C1 segment of cervical spinal cord (tissue), 14 donors: ENCODE measurements at places on chromosomes 12 and 14.
A peak's percentile ranks its signal among the peaks of the same experiment; 100 is the strongest.

DNA sequence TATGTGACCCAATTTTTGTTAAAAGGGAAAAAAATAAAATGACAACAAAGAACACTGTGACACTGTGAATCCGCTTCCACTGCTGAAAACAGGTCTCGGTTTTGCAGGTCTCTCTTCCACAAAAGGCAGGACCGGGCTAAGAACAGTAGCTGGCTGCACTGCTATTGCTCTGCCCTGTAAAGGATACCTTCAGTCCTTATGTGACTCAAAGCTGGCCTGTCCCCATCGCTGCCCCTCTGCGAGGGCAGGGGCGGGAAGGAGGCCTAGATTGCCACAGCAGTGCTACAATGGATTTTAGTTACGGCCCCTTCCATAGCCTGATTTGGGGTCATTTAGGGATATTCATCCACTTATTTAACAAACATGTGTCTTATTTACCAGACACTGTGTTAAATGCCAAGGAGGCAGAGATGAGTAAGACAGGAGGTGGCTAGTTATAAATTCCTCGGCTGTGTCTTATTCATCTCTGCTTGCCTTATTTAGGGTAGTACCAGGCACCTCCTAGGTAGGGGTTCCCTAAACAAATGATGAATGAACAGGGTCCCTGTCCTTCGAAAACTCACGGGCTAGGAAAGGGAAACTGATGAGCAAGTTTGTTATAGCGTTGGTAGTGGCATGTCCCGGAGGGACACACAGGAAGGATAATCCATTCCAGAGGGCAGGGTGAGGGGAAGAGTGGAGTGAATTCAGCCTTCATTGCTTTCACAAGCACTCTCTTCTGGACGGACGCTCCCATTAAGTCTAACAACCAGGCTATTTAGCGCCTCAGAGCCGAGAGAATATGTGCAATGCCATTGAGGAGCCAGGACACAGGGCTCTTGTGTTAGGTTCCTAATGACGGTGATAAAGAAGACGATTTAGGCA lies 73.3 kb downstream of the EID3 start:
- DNase-seq, result no peak

DNA sequence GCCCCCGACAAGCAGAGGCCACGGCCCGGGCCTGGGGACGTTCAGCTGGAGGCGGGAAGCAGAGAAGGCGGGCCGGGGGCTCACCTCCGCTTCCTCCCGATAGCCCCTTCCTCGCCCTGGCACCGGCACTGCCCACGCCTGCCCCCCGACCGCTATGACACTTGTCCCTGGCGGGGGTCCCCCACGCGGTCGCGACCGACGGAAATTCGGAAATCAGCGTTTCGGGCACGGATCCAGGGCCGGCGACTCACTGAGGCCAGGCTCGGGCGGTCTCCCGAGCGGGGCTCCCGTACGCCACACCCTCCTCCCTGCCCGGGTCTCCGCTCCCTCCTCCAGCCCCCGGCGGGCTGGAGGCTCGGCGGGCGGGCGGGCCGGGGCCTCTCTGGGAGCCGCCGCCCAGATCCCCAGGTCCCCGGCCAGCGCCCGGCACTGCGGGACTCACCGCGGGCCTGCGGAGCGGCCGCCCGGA lies 581 bp downstream of the PITPNM2 start:
- peak; percentile 19 for DNase-seq

GRCh38 chr14:77786148-77786547 lies 13.8 kb upstream of the ADCK1 start:
- no peak for DNase-seq

- DNase-seq, result no peak
Measured at GRCh38 chr12:96571101-96571862, 81.9 kb downstream of the CFAP54 start.

DNA sequence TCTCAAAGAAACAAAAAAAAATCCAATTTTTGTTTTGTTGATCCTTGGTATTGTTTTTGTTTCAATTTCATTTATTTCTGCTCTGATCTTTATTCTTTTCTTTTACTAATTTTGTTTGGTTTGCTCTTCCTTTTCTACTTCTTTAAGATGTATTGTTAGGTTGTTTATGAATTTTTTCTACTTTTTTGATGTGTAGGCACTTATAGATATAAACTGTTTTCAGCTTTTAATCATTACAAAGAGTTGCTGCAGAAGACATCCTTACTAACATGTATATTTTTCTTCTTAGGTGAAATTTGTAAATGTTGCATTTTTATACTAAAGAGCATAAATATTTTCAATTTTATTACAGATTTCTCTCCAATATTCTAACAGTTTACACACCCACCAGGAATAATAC lies 69.8 kb downstream of the KNTC1 start:
- DNase-seq, result no peak

- DNase-seq, result peak; percentile 61
Measured at GRCh38 chr14:102046337-102047278, 40.2 kb downstream of the HSP90AA1 start.

GRCh38 chr14:99654235-99654985 lies 9.5 kb downstream of the HHIPL1 start:
- DNase-seq, result no peak

DNA sequence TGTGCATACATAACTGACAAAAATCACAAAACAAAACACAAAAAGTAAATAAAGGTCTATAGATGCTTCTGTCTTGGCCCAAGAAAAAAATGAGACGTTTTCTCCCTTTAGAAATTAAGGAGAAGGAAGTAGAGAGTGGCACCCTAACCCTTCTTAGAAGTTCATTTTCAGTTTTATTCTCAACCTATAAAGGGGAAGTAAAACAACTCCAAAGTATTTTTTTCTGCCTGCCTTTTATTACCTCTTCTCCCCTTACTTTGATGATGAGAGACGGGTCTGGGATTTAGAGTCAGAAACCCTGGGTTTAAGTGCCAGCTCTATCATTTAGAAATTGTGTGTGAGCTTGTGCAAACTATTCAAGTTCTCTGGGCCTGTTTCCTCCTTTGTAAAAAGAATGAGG lies 2.8 kb downstream of the PRIM1 start:
- DNase-seq, result no peak

- DNase-seq, result no peak
Measured at GRCh38 chr12:93407963-93408283, 30.2 kb downstream of the NUDT4 start.

DNA sequence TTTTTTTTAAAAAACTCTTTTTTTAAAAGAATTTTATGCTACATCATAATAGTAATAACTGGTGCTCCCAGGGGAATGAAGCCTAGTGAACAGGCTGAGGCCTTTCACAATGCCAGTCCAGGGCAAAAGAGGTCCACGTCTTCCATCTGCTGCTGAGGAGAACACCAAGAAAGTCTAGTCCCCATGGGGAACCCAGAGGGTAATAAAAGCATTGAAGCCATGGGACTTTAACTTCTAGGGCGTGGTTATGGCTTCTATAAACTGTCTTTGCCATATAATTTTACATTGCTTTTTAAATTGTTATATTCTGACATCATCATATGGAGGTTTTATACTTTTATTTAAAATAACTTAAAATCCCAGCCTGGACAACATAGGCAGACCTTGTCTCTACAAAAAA lies 64.3 kb downstream of the SLC16A7 start:
- no peak for DNase-seq

DNA sequence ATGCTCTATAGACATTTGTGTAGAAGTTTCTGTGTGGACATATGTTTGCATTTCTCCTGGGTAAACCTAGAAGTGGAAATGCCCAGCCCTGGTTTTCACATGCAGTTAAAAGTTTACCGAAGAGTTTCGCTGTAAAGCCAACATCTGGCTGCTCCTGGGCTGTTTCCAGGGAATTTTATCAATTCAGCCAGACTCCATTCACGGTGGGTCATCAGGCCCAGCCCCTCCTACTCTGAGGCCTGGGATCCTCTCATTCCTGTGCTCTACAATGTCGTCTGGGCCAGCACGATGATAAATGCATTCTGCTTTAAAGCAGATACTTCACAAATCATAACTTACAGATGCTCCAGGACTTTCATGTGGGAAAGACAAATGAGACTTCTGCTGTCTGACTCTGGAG lies 7.1 kb downstream of the NUAK1 start:
- no peak for DNase-seq

DNA sequence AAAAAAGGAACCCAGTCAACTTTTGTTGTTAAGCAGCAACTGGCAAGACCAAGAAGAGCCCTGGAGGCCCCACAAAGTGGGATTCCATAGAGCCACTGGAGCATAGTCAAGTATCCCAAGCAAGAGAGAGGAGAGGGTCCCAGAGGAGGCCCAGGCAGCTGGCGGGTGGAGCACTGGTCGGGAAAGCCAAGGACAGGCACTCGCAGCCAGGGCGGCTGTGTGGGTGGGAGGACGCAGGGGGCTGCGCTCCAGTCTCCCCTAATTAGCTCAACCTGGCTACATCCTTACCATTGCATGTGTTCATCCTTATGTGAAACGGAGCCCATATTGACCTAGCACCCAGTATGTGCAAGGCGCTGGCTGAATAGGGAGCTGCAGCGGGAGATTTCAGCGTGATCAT lies 18.3 kb upstream of the ZFP36L1 start:
- no peak for DNase-seq

DNA sequence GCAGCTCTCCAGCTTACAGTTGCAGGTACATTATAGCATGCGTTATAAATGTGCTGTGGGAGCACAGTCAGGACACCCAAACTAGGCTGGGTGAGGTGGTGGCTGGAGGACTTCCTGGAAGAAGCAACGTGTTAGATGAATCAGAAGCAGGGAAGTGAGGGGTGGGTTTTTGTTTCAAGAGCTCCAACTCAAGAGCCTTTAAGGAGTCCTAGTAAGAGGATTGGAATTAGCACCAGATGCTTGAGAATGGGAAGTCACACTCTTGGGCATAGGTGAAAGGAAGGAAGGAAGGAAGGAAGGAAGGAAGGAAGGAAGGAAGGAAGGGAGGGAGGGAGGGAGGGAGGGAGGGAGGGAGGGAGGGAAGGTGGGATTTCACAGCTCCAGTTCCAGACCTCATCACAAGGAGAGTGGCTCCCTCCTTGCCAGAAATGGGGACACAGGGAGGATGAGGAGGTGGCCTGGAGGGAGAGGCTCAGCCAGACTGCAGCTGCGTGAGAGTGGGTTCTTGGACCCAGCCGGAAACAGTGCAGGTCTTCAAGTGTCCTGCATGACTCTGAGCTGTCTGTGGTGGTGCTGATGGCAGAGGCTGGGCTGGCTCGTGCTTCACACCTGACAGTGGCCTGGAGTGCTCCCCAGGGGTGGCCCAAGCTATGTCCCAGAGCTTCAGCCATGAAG lies 115.7 kb upstream of the GSC start:
- DNase-seq, result no peak

DNA sequence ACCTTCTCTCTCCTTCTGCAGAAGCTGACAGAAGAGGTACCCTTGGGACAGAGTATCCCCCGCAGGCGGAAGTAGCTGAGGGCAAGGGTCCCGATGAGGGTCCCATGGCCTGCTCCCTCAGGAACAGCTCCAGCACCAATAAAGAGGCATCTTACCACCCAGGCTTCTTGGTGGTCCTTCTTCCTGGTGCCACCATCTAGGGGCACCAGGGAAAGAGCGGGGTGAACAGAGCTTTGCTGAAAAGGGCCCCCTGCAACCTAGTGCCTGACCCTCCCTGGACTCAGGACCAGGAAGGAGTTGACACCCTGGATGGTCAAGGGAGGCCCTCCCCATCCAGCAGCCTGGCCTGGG lies 591 bp upstream of the IRF9 start:
- DNase-seq, result no peak

GRCh38 chr14:104933746-104934733 lies 9.4 kb downstream of the PLD4 start:
- no peak for DNase-seq

DNA sequence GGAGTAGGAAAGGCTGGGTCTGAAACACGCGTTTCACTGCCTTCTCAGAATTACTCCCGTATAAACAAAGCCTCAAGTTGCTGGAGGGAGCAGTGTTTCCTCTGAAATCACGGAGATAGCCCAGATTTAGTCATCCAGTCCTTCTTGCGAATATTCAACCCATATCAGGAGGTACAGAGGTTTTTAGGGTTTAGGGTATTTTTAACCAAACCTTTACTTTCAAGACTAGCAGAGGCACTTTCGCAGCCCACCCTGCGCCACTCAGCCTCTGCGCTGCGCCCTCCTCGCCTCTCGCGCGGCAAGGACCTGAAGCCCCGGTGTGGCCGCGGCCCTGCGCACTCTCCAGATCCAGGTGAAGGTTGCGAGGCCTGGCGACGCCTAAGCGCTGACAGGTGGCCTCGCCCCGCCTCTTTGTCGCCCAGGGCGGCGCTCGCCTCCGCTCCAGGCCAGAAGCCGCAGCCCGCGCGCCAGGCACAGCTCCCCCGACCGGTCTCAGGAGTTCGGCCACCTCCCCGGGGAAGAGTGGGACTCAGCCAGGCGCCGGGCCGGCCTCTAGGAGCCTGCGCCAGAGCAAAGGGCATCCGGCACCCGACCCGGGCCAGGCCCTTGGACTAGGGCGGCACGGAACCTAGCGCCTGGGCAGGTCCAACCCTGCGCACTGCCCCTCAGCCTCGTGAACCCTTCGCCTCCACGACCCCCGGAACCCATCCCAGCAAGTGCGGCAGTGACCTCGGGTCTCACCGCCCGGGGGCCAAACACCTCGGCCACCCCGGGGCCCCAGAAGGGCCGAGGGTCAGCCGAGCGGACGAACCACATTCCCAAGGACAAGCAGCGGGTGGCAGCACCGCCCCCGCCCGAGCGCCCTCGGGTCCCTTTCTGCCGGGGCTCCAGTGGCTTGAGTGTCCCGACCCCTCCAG lies 1.8 kb upstream of the SAMD4A start:
- DNase-seq, result peak; percentile 73

- no peak for DNase-seq
Measured at GRCh38 chr14:51981218-51981854, 8.0 kb upstream of the RTRAF start.

DNA sequence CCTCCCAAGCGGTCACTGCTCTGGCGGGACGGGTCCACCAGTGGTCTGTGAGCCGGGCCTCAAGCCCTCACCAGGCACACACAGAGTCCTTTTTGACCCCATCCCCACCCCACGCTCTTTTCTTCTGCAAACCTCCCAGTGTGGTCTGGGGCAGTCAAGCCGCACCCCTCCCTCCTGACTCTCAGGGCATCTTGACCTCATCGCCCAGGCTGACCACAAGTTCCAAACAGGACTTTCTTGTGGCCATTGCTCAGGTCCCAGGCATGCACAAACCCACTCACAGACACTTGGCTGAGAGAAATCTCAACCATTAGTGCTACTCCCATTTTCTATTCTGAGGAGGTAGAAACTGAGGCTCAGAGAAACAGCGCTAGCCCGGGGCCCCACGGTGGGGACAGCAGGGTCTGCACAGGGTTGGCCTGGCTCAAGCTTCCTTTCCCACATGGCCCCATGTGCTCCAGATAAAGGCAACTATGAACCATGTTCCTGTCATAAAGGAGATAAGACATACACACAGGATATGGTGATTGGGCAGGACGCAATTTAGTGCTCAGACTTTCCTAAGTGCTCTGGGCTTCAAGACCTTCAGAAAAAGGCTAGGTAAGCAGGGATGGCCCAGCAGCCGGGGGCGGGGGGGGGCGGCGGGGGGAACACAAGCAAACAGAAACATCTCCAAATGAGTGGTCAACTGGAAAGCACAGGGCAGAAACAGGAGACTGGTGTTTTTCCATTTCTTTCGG lies 69.6 kb downstream of the ITPK1 start:
- no peak for DNase-seq

DNA sequence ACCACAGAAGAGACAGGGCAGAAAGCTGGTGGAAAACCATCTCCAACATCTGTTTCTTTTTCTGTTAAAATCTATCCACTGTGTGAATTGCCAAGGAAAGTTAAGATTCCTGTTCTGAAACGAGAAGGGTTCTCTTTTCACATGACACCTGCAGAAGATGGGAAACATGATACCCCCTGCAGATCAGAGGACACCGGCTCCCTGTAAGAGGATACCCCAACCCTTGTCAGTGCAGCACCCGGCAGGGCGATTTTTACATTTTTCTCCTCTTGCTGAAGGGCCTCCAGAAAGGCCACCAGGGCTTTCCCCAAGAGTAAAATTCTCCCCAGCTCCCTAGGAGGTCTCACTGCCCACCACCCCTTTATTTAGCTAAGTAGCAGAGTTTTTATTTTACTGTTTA lies 48.2 kb downstream of the DPF3 start:
- no peak for DNase-seq
